Stimulated activated CD8-positive, alpha-beta memory T cell treated with anti-CD3 and anti-CD28 coated beads, Interleukin-4, amount 100 ng/mL, for 1 hour (primary cell): ENCODE measurements at places on chromosomes 7 and 10.

DNA sequence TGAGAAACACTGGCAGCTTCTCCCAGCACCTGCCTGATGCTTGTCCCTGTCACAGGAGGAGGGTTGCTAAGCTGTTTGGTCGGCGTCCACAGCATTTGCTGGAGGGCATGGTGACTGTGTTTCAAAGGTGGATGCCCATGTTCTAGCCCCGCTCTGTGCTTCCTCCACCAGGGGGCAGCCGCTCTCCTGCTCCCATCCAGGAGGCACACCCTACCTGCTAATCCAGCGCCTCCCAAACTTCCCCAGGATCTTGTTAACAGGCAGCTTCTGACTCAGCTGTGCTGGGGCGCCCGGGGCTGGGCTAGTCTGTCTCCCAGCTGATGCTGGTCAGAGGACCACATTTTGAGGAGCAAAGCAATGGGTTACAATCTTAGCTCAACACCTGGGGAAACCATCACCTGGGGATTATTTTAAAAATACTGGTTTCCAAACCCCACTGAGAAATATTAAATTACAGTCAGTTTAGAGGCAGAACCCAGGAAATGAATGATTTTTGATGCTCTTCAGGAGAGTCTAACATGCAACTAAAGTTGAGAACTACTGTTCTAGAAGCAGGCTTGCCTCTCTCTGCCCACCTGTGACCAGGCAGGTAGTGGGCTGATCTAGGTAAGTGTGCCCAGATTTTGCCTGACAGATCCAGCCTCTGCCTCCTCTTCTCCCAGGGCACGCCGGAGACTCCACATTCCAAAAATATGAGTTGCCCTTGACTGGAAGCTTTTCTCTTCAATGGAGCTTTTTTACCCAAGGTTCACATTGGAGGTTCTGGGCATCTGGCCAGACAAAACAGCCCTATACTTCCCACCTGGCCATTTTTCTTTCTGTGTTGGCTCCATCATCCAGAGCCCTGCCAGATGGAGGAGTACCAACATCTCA lies 92.7 kb upstream of the GPR26 start:
- DNase-seq = no peak

DNA sequence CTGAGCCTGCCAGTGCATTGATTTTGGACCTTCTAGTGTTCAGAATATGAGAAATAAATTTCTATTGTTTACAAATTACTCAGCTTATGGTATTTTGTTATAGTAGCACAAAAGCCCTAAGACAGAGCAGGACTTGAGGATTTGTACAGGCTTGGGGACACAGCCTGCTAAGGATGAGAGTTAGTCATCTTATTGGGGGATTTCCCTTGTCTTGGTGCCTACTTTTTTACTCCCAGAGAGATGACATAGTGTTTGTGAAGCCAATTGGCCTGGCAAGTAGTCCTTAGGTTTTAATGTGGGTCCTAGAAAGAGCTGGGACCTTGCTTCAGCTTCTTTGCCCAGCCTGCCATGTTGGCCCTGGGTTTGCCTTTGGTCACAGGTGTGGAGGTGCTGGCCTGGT lies 364.0 kb downstream of the REEP3 start:
- no peak for DNase-seq

DNA sequence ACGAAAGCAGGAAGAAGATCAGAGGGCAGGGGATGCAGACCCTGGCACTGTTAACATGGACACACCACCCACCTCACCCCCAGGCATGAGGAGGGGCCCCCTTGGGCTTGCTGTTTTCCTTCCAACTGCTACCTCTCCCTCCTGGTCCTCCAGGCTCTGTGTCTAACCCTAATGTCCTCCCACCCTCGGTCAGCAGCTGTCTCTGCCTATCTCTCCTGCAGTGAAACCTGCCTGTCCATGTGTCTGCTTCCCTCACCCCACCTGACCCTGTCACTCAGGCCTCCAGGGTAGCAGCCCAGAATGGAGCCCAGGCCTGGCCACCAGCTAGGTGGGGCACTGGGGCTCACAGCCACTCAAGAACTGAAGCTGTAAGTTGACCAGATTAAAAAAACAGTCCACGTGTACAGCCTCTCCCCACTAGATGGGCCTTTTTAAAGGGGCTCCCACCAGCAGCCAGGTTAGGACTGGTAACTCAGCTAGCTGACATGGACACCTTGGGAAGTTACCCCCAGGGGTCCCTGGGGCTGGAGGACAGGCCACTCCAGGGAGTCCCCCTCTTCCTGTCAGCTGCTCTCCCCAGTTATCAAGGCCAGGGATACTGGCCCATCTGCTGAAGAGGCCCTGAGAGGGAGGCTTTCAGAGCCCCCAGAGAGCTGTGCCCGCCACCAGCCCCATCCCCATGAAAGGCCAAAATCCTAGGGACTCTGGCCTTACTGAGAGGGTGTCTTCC lies 1.5 kb downstream of the SMARCD3 start:
- DNase-seq = no peak

DNA sequence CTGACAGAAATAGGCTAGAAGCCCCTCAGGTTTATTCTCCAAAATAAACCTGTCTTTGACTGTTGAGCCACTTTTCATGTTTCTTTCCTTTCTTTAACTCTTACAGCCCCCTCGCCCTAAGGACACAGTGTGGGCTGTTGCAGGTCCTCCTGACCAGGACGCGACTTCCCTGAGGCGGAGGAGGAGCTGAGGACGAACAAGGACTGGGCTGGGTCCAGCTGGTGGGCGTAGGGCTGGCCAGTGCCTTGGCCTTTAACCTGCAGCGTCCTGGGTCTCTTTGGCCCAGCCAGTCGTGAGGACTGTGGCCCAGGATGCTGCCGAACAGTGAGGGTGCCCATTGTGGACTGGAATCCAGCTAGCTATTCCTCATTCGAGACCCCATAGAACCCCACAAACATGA lies 13.4 kb upstream of the BMS1 start:
- no peak for DNase-seq

DNA sequence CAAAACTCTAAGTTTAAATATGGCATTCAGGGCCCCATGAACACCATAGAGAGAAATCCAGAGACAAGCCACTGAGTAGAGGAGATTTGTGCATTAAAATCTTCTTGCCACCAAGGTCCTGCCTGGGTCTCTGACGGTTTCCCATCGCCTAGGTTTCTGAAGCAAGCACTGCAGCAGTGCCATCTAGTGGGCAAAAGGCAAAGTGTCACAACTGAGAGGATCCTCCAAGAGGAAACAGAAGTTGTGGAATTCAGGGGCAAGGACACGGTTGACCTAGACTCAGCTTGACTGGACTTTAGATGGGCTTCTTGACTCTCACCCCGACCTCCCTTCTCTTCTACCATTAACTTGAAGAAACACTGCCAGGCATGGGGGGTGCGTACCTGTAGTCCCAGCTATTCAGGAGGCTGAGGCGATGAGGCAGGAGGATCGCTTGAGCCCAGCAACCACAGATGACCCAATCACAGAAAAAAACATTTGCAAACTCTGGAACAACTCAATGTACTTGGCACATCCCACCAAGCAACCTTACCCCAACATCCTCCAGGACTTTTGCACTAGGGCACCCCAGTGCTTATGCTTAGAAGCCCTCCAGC lies 604.1 kb downstream of the GALNT17 start:
- no peak for DNase-seq

DNA sequence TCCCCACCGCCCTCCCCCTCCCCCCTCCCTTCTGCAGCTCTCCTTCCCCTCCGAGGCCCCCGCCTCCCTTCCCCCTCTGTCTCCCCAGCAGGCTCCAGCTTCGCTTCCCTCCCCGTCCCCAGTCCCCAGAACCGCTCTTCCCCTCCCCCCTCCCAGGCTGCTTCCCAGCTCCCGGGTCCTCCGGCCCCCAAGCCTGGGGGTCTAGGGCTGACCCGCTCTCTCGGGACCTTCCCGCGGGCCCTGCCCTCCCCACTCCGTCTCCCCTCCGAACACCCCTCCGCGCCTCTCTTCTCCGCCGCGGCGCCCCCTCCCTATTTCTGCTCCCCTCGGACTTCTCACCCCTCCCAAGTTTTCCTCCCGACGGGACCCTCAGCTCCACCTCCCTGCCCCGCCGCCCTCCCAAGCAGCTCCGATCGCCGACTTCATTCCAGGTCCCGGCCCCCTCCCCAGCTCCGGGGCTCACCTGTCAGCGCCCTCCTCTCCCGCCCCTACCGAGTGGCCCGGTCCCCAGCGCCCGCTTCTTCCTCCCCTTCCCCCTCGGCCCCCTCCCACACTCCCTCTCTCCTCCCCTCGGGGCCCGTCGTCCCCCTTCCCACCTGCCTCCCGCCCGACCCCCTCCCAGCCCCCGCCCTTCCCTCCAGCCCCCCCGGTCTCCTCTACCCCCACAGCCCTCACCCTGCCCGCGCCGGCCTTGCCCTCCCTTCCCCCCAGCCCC lies 990 bp downstream of the ZNF467 start:
- no peak for DNase-seq

GRCh38 chr7:28135315-28135714 lies 45.3 kb downstream of the JAZF1 start:
- no peak for DNase-seq

DNA sequence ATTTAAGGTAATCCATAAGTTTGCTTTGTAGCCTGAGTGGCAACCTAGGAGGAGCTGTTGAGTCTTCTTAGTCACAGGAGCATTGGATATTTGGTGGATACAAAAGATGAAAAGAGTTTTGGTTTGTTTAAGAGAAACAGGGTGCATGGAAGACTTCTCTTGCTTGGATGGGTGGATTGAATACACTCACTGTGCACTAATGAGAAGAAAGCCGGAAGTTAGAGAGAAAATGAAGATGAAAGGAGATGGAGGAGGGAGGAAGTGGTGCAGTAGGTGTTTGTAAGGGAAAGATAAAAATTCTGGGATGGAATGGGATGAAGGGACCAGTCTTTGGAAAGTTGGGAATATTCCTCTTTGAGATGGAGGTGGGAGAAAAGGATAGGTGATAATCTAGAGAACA lies 7.7 kb downstream of the MDFIC start:
- no peak for DNase-seq

DNA sequence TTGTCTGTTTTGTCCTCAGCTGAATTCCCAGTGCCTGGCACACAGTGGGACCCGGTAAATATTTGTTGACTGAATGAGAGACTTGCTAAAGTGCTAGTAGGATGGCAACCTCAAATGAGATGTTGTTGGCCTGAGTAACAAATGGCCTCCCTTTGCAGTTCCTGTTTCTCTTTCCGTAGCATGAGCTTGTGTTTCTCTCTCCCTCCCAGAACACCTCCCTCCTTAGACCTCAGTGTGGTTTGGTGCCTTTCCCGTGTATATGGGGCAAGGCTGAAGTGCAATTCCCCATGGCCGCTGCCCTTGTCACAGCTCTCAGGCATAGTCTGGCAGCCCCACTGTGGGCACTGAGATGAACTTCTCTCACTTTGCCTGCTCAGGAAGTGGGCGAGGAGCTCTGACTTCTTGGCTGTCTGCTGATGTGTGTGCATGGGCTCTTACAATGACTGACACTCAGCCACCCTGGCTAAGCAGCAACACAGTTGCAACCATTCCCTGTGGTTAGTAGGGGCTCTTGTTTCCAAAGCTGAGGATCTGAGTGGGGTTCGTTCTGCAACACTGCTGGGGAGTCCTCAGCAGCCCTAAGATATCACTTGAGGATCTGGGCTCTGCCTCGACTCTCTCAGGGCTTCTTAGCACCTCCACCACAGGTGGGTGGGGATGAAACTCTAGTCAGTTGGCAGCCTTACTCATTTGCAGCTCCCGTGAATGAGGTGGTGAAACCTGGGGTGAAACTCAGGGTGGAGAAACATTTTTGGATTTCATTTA lies 136.1 kb downstream of the ICA1 start:
- peak; percentile 58 for DNase-seq

- DNase-seq = no peak
These were observed 26.2 kb downstream of the ANTXRL start for GRCh38 chr10:46312953-46313352.

GRCh38 chr7:139568813-139569490 lies 45.5 kb downstream of the CLEC2L start:
- no peak for DNase-seq

DNA sequence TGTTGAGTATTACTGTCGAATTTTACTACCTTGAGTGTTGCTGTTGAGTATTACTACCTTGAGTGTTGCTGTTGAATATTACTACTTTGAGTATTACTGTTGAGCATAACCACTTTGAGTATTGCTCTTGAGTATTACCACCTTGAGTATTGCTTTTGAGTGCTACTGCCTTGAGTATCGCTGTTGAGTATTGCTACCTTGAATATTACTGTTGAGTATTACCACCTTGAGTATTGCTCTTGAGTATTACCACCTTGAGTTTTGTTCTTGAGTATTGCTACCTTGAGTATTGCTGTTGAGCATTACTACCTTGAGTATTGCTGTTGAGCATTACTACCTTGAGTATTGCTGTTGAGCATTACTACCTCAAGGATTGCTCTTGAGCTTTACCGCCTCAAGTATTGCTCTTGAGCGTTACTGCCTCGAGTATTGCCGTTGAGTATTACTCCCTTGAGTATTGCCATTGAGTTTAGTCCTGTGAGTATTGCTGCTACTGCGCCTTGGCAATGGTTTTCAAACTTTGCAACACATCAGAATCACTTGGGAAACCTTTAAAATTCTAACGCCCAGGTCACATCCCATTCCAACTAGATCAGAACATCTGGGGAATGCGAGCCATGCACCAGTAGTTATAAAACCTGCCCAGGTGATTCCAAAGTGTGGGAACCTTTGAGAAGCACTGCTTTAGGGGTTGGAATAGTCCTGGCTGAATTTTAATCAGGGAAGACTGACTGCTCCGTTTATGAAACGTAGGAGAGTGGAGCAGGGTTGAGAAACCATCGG lies 61.7 kb downstream of the TCF7L2 start:
- no peak for DNase-seq

GRCh38 chr10:19048891-19049290 lies 290 bp downstream of the MALRD1 start:
- no peak for DNase-seq

DNA sequence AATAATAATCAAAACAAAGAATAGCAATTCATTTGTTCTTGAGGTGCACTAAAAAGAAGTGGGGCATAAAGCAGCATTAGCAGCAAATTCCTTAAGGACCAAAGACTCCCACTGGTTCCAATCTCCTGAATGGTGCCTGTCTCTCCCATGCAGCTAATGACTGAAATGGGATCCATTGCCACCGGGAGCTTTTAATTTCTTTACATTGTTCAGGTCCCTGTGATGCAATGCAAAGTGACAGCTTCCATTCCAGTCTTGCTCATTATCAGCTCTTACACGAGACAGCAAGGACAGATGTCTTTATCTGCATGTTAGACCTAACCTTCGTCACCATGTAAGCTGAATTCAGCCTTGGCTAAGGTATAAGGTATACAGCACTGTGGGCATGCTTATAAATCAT lies 148.1 kb downstream of the POU6F2 start:
- DNase-seq = no peak

DNA sequence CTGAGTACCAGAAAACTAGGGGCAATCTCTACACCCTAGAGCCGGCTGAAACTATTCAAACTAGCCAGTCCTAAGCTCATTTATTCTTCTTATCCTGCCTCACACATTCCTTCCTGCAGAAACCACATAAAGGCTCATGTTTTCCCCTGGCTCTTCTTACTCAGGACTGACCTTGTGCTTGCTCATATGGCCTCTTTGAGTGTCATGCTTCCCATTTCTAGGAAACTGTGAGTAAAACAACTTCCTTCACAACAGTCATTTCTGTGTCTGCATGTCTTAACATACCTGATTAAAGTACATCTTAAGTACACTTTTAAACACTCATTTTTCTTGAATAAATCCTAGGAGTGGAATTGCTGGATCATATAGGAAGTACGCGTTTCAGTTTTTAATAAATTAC lies 52.3 kb upstream of the KIAA1217 start:
- no peak for DNase-seq
